IMR-90 (cell line): ENCODE measurements at places on chromosomes 7 and 10. TPM values are rescaled to one million over a fixed set of nuclear protein-coding genes. Genes with fewer than 3 reads are reported as not detected.

The PRF1 gene
- not detected in 2 replicates for total RNA-seq

DNA sequence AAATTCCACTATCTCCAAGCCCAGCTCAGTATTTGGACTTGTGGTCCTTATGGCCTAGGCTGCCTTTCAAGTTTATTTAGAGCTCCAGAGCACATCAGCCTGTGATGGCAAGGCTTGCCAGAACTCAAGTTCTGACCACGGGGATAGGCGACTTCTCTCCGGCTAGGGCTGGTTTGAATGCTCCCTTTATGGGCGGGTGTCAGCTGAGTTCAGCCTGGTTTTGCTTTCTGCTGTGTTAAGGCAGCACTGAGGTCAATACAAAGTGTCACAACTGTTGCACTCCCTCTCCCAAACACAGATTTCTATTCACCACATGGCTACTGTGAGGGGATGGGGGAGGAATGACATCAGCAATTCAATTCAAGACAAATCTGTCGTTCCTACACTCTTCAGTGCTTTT lies 318.1 kb upstream of the MYO3A start:
- H3K4me1 ChIP-seq = no peaks in the 10 kb centered on the region
- no peak overlapping the region for H3K4me3 ChIP-seq
- H3K36me3 ChIP-seq = no peaks in the 10 kb centered on the region
- DNase-seq = no peak
- H3K27ac ChIP-seq = no peak overlapping the region

DNA sequence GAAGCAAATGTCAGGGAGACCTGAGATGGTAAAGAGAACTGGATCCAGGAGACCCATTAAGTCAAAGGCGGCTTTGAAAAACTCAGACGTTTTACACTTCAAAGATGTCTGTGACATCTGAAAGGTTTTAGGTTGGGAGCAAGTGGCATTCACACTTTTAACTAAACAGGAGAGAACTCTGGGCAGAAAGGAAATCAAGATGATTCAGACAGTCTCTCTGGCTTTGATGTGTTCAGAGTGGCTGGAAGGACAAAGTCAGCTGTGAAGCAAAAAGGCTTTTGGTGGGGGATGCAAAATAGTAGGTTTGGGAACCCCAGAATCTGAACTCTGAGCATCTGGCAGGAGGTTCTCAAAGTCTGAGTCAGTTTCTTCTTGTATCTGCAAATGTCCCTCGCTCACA lies 66.6 kb downstream of the PRKCQ start:
- no peak overlapping the region for H3K4me3 ChIP-seq
- no peaks in the 10 kb centered on the region for H3K36me3 ChIP-seq

GRCh38 chr10:128626397-128627000 lies 500.3 kb upstream of the MKI67 start:
- H3K27ac ChIP-seq = no peak overlapping the region
- H3K27me3 ChIP-seq = no peaks in the 10 kb centered on the region
- H3K4me3 ChIP-seq = no peak overlapping the region
- no peaks in the 10 kb centered on the region for H3K4me1 ChIP-seq

GRCh38 chr10:79113827-79114226 lies 45.1 kb downstream of the ZMIZ1 start:
- H3K4me3 ChIP-seq = no peak overlapping the region
- H3K27ac ChIP-seq = peak overlapping the region; percentile 73
- no peaks in the 10 kb centered on the region for H3K27me3 ChIP-seq
- peaks cover 25% of the 10 kb centered on the region for H3K36me3 ChIP-seq

DNA sequence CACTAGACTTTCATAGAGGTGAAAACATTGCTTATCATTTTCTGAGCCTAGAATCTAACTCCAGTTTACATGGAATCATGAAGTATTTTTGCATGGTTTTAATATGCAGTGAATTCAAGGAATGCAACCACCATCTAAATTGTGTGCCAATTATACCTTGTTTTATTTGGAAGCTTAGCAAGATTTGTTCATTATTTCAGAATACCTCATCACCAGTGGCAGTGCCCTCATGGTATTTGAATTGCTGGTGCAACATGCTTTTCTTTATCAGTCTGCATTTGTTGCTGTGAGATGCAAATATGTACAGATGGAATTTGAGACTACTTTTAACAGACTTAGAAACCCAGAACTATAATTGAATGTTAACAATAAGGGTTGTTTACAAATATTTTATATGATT lies 18.7 kb upstream of the ZNF800 start:
- H3K4me3 ChIP-seq = no peak overlapping the region
- no peaks in the 10 kb centered on the region for H3K4me1 ChIP-seq
- DNase-seq = no peak

DNA sequence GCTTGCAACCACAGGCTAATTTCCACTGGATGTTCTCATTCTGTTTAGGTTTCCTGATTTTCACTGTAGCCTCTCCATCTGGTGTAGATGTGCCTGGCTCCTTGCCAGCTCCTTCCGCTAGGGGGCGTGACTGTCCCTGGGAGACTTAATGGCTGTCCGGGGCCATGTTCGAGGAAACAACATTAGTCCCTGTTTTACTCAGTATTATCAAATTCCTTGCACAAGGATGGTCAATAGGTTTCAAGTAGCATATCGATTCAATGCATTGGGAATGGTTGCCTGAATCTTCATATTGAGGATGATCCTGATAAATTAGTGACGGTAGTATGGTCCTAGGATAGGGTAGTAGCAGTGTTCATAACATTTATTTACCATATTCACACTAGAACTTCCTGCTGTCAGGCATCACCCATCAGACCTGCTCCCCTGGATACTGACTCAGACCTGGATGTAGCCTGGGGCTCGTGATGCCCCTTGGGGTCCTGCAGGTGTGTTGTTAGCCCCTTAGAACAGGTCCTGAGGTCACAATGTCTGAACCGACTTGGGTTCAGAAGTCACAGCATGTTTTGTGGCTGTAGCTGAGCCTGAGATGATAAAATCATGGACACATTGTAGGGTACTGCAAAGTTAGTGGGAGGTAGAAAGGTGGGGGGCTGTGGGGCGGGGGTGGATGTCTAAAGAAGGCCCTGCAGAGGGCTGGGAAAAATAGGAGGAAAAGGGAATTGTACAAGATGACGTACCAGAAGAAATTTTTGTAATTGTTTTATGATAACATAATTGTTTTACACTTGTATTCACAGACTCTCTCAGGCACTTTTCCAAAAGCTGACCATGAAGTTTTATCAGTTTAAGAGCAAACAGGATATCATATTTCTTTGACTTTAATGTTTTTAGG lies 8.9 kb upstream of the EXOC6 start:
- H3K36me3 ChIP-seq = no peaks in the 10 kb centered on the region
- no peak overlapping the region for H3K4me3 ChIP-seq
- H3K4me1 ChIP-seq = peaks cover 17% of the 10 kb centered on the region
- H3K27ac ChIP-seq = peak overlapping the region; percentile 97
